ENCODE measurements at places on chromosomes 7 and 10.

DNA sequence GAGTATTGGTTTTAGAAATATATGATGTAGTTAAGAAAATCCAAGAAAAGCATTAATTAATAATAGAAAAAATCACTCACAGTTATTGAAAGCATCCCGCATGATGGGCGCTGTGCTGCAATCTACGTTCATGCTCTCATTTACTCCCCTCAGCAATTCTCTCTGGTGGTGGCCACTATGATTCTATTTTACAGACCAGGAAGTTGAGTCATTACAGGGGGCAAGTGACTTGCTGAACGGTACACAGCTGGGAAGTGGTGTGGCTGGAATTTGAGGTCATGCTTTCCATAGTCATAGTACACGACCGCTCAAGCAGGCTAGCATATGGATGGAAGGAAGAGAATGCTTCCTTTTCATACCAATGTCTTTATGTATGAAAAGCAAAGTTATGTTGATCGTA is 117.4 kb downstream of the TES start:
- no peak for DNase-seq

- no peak for DNase-seq
Measured at GRCh38 chr10:28542728-28543127, 9.8 kb downstream of the WAC start.

- no peak for DNase-seq
Measured at GRCh38 chr10:110042181-110042580, 34.4 kb downstream of the ADD3 start.

GRCh38 chr7:28174901-28175661 is 5.5 kb downstream of the JAZF1 start:
- DNase-seq: peak; percentile 11

- no peak for DNase-seq
Measured at GRCh38 chr7:29143751-29144150, 2.6 kb downstream of the CPVL start.

- DNase-seq: no peak
Measured at GRCh38 chr10:48879451-48879850, 60.2 kb downstream of the LRRC18 start.

- no peak for DNase-seq
Measured at GRCh38 chr7:140680886-140681285, 8.1 kb downstream of the ADCK2 start.

- DNase-seq: no peak
Measured at GRCh38 chr10:77478247-77478961, 159.2 kb downstream of the KCNMA1 start.

- DNase-seq: no peak
Measured at GRCh38 chr10:49112851-49113250, 2.5 kb downstream of the VSTM4 start.

DNA sequence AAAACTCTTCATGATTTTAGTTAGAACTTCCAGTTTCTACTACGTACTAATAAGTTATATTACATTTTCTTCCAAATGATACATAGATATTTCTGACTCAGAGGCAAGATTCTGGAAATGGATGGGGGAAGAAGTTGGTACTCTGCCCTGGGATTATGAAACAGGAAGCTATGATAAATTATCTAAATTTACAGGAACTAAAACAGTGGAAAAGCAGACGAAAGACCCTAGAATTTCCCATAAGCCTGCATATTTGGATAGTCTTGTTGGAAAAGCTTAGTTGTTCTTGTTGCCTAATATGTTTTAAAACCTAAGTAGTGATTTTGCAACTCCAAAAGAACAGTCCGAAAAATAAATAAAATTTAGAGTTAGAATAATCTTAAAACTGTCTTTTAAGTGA is 21.8 kb downstream of the CFAP69 start:
- no peak for DNase-seq

DNA sequence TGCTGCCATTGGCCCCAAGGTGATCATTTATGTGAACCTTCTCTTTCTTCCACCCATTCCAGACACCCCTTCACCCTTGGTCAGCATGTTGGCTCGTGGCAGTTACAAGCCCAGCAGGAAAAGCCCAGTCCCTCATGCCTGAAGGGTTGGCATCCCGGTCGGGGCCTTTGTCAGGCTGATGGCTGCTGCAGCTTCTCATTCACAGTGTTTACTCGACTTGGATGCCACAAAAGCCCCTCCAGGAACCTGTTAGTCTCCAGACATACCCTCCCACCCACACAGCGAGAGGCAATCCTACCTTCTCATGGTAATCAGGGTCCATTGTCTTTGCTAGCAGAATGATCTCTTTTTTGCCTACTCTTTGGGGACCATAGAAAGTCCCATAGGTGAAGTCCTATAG is 200.8 kb upstream of the PFKP start:
- DNase-seq: no peak

DNA sequence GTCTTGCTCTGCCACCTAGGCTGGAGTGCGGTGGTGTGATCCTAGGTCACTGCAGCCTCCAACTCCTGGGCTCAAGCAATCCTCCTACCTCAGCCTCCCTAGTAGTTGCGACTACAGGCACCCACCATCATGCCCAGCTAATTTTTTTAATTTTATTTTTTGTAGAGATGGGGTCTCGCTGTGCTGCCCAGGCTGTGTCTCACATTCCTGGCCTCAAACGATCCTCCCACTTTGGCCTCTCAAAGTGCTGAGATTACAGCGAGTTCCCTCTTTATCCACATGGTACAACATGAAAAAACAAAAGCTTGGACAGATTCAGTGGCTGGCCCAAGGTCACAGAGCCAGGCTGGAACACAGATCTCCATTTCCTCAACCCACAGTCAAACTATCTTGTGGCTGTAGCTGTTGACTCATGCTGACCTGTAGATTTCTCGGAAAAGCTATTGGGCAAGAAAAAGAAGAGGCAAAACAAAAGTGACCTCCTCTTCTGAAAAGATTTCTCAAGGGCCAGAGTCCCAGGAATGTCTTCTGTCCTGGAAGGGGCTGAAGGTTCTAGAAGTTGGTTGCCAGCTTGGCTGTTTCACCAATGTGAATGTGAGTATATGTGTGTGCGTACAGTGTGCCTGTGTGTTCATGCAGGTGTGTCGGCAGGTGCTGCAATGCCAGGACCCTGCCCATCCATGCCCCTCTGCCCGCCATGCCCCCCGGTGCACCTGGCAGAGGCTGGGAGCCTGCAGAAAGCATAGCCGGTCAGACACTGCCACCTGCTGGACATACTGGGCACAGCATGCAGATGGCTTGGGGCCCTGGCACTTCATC is 28.4 kb downstream of the TMEM130 start:
- peak; percentile 66 for DNase-seq

- DNase-seq: no peak
Measured at GRCh38 chr10:113488186-113488585, 64.7 kb upstream of the HABP2 start.

DNA sequence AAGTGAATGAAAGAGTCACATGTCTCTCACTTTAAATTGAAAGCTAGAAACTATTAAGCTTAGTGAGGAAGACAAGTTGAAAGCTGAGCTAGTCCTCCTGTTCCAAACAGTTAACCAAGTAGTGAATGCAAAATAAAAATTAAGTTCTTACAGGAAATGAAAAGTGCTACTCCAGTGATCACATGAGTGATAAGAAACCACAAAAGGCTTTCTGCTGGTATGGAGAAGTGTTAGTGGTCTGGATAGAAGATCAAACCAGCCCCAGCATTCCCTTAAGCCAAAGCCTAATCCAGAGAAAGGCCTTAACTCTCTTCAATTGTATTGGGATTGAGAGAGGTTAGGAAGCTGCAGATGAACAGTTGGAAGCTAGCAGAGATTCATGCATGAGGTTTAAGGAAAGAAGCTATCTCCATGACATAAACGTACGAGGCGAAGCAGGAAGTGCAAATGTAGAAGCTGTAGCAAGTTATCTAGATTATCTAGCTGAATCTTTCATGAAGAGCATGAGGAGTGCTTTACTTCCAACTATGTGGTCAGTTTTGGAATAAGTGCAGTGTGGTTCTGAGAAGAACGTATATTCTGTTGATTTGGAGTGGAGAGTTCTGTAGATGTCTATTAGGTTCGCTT is 261.6 kb downstream of the MDFIC start:
- DNase-seq: no peak

- no peak for DNase-seq
Measured at GRCh38 chr10:27710014-27710413, 35.6 kb downstream of the MKX start.

- DNase-seq: no peak
Measured at GRCh38 chr10:68501691-68502090, 25.6 kb downstream of the SLC25A16 start.

All from HEK293T (cell line).